ENCODE measurements at places on chromosomes 11 and 22. TPM values are rescaled to one million over a fixed set of nuclear protein-coding genes. Genes with fewer than 3 reads are reported as not detected.

Gene LMO2
- polyA plus RNA-seq = not detected

Gene EMID1
- 0.31 TPM for polyA plus RNA-seq

Gene COPB1
- 76.4 TPM for polyA plus RNA-seq

Gene NECTIN1
- polyA plus RNA-seq = 0.35 TPM

Gene ARHGAP8
- not detected for polyA plus RNA-seq

Gene PARVA
- 0.59 TPM for polyA plus RNA-seq

Gene FOSL1
- polyA plus RNA-seq = 0.51 TPM

Gene OR56A5
- polyA plus RNA-seq = not detected

DNA sequence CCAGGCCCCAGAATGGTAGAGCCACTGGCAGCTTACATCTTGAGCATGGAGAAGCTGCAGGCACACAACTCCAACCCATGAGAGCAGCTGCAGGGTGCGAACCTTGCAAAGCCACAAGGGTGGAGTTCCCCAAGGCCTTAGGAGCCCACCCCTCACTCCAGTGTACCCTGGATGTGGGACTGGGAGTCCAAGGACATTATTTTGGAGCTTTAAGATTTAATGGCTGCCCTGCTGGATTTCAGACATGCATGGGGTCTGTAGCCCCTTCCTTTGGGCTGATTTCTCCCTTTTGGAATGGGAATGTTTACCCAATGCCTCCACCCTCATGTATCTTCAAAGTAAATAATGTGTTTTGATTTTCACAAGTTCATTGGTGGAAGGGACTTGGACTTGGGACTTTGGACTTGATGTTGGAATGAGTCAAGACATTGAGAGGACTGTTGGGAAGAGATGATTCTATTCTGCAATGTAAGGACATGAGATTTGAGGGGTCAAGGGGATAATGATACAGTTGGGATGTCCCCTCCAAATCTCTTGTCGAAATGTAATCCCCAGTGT is 1.1 kb upstream of the KRTAP5-7 start:
- H3K4me3 ChIP-seq = no peak overlapping the region
- H3K27ac ChIP-seq = no peak overlapping the region
- no peaks in the 10 kb centered on the region for H3K36me3 ChIP-seq
- H3K27me3 ChIP-seq = no peaks in the 10 kb centered on the region
- H3K4me1 ChIP-seq = no peaks in the 10 kb centered on the region

- no peaks in the 10 kb centered on the region for H3K27me3 ChIP-seq
- DNase-seq = no peak
- no peaks in the 10 kb centered on the region for H3K4me1 ChIP-seq
- peaks cover 5% of the 10 kb centered on the region for H3K36me3 ChIP-seq
- H3K4me3 ChIP-seq = no peak overlapping the region
- no peak overlapping the region for H3K27ac ChIP-seq
These were observed 33.1 kb downstream of the DDX10 start for GRCh38 chr11:108697872-108698473.

GRCh38 chr11:78742430-78742829 is 167.8 kb upstream of the NARS2 start:
- H3K27me3 ChIP-seq = no peaks in the 10 kb centered on the region
- H3K4me1 ChIP-seq = no peaks in the 10 kb centered on the region
- DNase-seq = no peak
- no peak overlapping the region for H3K4me3 ChIP-seq
- no peak overlapping the region for H3K27ac ChIP-seq
- H3K36me3 ChIP-seq = no peaks in the 10 kb centered on the region

GRCh38 chr11:99015634-99016454 is 4.9 kb upstream of the CNTN5 start:
- no peaks in the 10 kb centered on the region for H3K36me3 ChIP-seq
- no peaks in the 10 kb centered on the region for H3K4me1 ChIP-seq
- no peak overlapping the region for H3K27ac ChIP-seq
- H3K4me3 ChIP-seq = no peak overlapping the region
- no peak for DNase-seq
- no peaks in the 10 kb centered on the region for H3K27me3 ChIP-seq

- no peak for DNase-seq
- H3K4me3 ChIP-seq = no peak overlapping the region
- H3K27me3 ChIP-seq = no peaks in the 10 kb centered on the region
- H3K36me3 ChIP-seq = no peaks in the 10 kb centered on the region
- H3K27ac ChIP-seq = no peak overlapping the region
- no peaks in the 10 kb centered on the region for H3K4me1 ChIP-seq
These were observed 37.7 kb downstream of the EFCAB6 start for GRCh38 chr22:43774318-43774915.

- H3K36me3 ChIP-seq = peaks cover 4% of the 10 kb centered on the region
- no peaks in the 10 kb centered on the region for H3K27me3 ChIP-seq
- peak overlapping the region; percentile 89 for H3K27ac ChIP-seq
- H3K4me1 ChIP-seq = peaks cover 24% of the 10 kb centered on the region
- no peak for DNase-seq
These were observed 1.1 kb downstream of the YWHAH start for GRCh38 chr22:31945443-31945855.

- no peaks in the 10 kb centered on the region for H3K27me3 ChIP-seq
- peaks cover 24% of the 10 kb centered on the region for H3K4me1 ChIP-seq
- no peak overlapping the region for H3K4me3 ChIP-seq
- no peak for DNase-seq
These were observed 27.4 kb upstream of the CBX7 start for GRCh38 chr22:39179841-39180335.

DNA sequence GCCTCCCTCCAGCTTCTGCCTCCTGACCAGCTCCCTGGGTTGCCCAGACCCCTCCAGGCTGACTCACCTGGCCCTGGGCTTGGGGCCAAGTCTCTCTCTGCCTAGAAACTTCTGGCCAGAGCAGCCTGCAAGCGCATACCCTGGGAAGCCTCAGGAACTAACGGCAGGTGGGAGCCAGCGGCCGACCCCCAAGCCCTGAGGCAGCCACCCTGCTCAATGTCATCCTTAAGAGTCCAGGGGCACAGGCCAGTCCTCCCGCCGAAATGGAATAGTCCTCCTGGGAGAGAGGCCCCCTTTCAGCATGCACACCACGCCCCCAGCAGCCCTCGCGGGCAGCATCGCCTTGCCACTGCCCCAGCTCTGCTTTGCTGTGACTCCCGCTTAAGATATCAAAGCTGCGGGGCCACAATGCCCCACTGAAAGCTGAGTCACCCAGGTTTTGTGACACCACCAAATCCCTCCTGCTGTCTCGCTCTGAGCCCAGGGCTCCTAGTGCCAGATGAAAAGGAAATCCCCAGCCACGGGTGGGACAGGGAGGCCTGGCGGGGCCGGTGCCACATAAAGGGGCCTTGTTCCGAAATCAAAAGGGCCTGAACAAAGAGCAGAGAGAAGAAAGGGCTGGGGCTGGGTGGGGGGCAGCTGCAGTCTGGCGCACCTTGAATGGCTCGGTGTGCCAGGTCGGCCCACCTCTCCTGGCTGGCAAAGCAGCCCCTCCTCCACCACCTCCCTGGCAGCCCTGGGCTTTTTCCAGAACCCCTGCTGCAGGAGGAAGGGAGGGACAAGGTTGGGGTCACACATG is 21.4 kb upstream of the FGF3 start:
- no peak overlapping the region for H3K27ac ChIP-seq
- H3K27me3 ChIP-seq = no peaks in the 10 kb centered on the region
- no peak overlapping the region for H3K4me3 ChIP-seq
- no peak for DNase-seq
- no peaks in the 10 kb centered on the region for H3K36me3 ChIP-seq

GRCh38 chr22:48636746-48637145 is 1190.9 kb downstream of the BRD1 start:
- no peaks in the 10 kb centered on the region for H3K4me1 ChIP-seq
- DNase-seq = no peak
- no peak overlapping the region for H3K27ac ChIP-seq
- no peaks in the 10 kb centered on the region for H3K36me3 ChIP-seq
- no peak overlapping the region for H3K4me3 ChIP-seq

DNA sequence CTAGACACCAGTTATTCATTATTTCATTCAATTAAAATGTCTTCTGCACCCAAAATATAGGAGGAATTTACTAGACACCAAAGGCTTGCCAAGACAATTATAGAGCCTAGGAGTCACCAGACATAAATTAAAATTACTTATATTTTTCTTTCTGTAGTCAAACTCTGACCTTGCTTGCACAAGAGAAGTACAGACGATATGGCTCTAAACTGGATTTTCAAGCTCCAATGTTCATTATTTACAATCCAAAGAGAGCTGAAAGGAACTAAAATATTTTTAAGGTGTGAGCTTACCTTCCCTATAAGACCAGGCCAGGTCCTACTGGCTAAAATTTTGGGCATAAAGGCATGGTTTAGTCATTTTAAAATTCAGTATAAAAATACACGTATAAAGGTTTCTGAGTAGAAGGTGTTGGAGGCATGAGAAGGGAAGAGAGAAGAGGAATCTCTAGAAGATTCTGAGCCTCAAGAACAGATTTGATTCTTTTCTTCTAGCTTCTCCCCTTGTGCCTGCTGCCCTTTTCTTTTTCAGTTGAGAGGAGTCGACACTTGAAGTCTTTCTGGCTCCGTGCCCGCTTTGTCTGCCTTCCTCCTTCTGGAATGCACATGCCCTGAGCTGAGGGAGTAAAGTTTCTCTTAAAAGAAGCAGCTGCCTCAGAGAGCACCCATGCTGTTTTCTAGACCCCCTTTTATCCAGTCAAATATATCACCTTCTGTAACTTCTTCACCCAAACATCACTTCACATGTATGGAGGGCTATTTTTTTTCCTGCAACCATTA is 13.5 kb downstream of the C11orf97 start:
- no peak overlapping the region for H3K4me3 ChIP-seq
- DNase-seq = no peak
- H3K4me1 ChIP-seq = no peaks in the 10 kb centered on the region
- no peaks in the 10 kb centered on the region for H3K27me3 ChIP-seq
- no peak overlapping the region for H3K27ac ChIP-seq

- H3K36me3 ChIP-seq = no peaks in the 10 kb centered on the region
- DNase-seq = no peak
- no peak overlapping the region for H3K27ac ChIP-seq
- H3K4me1 ChIP-seq = no peaks in the 10 kb centered on the region
- no peak overlapping the region for H3K4me3 ChIP-seq
These were observed 59.6 kb upstream of the SHANK2 start for GRCh38 chr11:71311928-71312510.

GRCh38 chr11:71962428-71963038 is 33.7 kb downstream of the RNF121 start:
- DNase-seq = no peak
- peaks cover 5% of the 10 kb centered on the region for H3K4me1 ChIP-seq
- no peaks in the 10 kb centered on the region for H3K27me3 ChIP-seq
- H3K4me3 ChIP-seq = no peak overlapping the region
- peaks cover 9% of the 10 kb centered on the region for H3K36me3 ChIP-seq

DNA sequence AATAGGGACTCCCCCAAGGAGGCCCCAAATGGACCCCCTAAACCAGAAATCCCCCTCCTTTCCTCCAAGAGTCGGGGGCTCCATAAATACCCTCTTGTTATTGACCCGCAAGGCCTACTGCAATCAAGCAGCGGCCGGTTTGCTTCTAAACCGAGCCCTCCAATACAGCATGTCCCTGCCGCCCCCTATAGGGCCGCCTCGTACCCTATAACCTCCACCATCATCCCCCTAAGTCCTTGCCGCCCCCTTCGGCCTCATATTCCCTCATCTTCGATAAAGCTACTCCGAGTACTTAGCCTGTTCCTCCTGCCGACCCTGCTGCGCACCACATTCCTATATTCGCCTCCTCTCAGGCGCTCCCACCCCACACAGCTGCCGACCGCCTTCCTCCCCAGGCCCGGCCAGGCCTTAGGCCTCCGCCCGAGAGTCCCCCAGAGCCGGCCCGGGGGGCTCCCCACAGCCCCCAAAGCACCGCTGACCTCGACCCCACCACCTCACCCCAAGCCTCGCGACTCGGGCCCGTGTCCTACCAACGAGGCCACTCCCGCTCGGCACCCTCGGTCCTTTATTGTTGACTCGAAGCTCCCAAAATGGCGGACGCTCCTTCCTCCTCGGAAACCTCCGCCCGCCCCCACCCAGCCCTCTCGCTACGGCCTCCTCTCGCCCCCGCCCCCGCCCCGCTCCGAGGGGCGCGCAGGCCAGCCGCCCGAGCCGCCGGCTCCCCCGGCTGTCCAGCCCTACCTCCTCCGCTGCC is 430 bp downstream of the DDX6 start:
- H3K27me3 ChIP-seq = no peaks in the 10 kb centered on the region
- H3K4me3 ChIP-seq = peak overlapping the region; percentile 68
- peak overlapping the region; percentile 94 for H3K27ac ChIP-seq
- DNase-seq = peak; percentile 79
- H3K36me3 ChIP-seq = peaks cover 7% of the 10 kb centered on the region

DNA sequence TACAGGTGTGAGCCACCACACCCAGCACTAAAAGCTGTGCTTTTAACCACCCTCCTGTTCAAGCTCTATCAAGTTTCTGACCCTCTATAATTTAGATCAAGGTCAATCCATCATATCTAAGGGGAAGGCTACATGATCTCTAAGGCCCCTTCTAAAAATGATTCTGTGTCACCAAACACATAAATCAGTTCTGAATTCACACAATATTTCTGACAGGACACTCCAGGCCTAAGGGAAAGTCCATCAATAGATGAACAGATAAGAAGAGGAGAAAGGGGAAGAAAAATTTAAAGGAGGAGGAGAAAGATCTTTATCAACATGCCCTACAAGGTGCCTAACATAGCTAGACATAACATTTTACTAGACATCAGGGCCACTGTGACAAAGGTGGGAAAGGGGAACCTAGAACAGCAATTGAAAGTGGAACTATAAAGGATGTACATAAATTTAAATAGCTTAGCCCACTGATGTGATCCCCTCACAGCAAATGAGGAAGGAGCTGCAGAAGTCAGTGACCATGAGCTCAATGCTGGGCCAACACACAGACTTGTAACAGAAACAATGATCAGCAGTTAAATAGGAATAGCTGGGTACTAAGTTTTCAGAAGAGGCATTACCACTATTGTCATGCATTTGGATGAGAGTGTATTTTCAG is 4.7 kb downstream of the PRCP start:
- H3K27me3 ChIP-seq = no peaks in the 10 kb centered on the region
- no peak overlapping the region for H3K27ac ChIP-seq
- H3K4me3 ChIP-seq = no peak overlapping the region

- H3K4me3 ChIP-seq = no peak overlapping the region
- H3K36me3 ChIP-seq = no peaks in the 10 kb centered on the region
- H3K4me1 ChIP-seq = no peaks in the 10 kb centered on the region
- DNase-seq = no peak
- H3K27ac ChIP-seq = no peak overlapping the region
These were observed 7.6 kb upstream of the CDC42EP1 start for GRCh38 chr22:37552524-37553163.

GRCh38 chr11:70853068-70853769 is 399.2 kb downstream of the SHANK2 start:
- H3K36me3 ChIP-seq = no peaks in the 10 kb centered on the region
- no peaks in the 10 kb centered on the region for H3K4me1 ChIP-seq
- DNase-seq = no peak

- no peak for DNase-seq
- H3K4me3 ChIP-seq = no peak overlapping the region
- no peaks in the 10 kb centered on the region for H3K27me3 ChIP-seq
These were observed 8.7 kb upstream of the OR51B4 start for GRCh38 chr11:5310423-5310822.

GRCh38 chr11:64097468-64098317 is 62.0 kb downstream of the FLRT1 start:
- no peaks in the 10 kb centered on the region for H3K27me3 ChIP-seq
- no peak overlapping the region for H3K27ac ChIP-seq
- no peaks in the 10 kb centered on the region for H3K36me3 ChIP-seq
- H3K4me3 ChIP-seq = no peak overlapping the region
- H3K4me1 ChIP-seq = no peaks in the 10 kb centered on the region

Data from CD8-positive, alpha-beta memory T cell (primary cell).